ENCODE measurements at places on chromosomes 11 and 22.

DNA sequence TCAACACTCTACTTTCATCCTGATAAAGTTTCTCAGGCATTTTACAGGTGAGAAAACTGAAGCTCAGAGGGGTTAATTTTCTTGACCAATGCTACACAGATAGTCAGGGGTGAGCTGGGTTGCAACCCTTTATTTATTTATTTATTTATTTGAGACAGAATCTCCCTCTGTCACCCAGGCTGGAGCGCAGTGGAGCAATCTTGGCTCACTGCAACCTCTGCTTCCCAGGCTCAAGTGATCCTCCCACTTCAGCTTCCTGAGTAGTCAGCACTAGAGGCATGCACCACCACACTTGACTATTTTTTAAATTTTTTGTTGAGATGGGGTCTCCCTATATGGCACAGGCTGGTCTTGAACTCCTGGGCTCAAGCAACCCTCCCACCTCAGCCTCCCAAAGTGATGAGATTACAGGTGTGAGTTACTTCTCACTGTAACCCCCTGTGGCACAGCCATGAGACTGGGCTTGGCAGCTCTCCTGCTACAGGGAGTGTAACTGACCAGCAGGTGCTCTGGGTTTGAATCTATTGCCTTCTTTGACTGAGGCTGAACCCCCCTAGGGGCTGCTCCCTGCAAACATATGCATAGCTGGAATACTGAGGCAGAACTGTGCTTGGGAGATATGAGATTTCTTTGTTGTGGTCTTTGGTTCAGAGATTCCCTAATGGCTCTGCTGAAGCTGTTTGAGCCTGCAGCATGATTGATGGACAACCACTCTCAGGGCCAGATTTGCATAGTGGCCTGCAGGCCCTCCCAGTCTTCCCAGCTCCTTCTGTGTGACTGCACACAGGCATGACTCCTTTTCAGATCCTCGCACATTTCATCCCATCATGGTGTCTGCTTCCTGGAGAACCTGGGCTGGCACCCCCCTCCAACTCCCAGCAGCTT, 6.1 kb downstream of the C11orf96 start:
- DNase-seq: no peak

DNA sequence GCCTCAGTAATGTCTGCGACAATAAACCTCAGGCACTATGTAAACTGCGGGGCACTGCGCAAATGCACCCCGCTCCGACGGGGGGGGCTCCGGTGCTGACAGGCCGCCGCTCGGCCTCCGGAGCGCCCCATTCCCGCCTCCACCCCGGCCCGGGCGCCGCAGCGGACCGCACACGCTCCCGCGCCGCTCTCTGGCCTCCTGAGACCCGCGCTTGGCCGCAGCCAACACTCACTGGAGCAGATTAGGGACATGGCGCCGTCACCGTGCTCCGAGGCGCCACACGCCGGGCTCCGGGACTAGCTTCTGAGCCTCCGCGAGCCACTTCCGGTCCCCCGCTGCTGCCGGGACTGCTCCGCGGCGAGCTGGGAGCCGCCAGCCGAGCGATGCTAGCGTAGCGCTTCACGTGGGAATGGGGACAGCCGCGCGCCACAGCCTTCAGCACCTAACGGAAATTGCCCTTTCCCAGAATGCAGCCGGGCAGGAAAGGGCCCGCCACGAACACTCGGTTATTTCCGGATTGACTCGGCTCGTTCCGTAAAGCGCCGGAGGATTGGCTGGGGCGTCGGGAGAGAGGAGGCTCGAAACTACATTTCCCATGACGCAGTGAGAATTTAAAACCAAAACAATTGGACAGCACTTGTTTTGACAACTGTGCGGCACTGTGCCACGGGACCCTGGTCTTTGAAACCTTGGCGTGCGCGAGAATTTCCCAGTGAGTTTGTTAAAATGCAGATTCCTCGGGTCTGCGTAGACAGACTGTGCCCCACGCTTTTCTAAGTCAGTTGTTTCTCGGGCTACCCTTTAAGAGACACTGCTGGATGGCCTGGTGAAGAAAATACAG, at the start of gene PRPF19:
Gene PRPF19 (minus strand): TSS at position 454 of the 841 bp plus-strand sequence. CDS start 203 bp downstream, at position 251.
- peak; percentile 82 for DNase-seq

GRCh38 chr11:119796363-119797060, 67.5 kb upstream of the NECTIN1 start:
- DNase-seq: no peak

DNA sequence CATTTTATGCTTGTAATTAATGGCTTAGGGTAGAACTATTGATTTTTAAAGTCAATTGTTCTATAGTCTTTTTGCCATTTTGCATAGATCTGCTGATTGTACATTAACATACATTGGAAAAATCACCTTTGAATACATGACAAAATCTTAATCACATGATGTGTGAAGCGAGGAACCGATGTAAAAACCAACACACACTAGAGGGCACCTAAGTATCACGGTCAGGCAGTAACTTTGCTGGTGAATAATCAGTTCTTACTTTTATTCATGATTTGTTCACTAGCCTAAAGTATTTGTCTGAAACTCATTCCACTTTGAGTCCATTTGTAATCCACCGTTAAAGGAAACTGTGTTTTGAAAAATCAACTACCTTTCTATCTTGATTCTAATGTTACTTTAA, 28.2 kb downstream of the JHY start:
- no peak for DNase-seq

DNA sequence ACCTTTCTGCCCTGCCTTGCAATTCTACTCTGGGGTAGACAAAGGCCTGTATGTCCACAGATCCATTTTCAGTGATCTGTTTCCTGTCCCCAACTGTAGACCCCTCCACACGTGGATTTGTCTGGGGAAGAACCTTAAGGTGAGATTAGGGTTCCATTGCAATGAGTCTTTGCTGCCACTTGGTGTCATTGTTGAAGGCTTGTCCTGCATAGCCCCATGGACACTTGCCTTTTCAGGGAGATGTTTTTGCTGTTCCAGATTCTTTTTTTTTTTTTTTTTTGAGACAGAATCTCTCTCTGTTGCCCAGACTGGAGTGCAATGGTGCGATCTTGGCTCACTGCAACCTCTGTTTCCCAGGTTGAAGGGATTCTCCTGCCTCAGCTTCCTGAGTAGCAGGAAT, 21.8 kb downstream of the SERPING1 start:
- DNase-seq: no peak

DNA sequence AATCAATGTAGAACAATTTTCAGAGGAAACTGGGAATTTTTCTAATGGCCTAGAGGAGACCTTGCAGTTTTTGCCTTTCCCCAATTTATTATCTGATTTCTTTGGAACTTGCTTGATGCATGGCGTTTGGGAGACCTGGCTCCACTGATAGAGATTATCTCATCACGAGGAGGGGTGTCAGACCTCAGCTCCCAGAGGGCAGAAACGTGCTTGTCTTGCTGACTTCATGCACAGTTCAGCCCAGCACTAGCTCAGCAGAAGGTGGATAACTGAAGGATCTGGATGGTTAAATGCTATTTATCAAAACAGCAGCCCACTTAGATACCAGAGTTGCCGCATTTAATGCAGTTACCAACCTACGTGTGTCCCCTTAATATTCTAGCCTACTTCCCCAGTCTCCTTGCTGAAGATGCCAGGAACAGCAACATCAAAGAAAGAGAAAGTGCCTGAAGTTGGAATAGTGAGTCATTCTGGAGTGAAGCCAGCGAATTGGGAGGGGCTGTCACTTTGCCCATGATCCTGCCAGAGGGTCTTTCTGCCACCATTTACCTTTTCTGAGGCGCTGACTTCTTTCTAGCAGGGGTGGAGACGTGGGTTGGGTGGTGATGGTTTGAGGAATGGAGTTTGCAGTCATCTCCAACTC, 133.5 kb upstream of the CADM1 start:
- no peak for DNase-seq

DNA sequence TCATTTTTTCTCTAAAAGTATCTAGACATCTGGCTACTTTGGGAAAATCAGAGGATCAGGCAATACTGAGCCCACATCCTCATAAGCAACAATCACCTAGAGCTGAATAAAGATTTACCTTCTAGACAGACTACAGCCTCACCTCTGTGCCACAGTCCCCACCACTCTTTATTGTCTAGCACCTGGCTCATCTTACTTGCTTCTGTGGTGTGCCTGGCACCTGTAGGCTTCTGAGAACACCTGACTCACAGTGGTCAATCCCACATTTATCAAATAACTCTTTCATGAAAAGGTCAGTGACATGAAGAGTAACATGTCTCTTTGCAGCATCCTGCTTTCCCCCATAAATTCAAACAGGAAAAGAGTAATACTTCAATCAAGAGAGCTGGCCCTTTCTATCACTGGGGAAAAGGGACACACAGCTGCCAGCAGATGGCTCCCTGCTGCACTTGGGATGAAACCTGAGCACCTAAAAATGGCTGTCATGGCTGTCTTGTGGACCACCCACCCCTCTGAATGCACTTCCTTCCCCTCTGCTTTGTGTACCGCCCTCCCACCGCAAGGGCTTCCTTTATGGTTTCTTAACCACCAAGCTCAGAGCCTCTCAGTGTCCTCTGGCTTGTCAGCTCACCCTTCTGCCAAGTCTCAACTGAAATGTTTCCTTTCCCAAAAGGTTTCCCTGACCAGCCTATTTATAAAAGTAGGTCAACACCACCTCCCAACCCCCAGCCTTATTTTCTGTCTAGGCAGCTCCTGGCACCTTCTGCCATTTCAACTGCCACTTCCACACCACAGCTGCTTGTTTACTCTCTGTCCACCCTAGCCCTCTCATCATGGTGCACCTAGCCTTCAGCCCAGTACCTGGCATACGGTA, 9.3 kb downstream of the TFIP11 start:
- no peak for DNase-seq

Data from SIG-M5 (cell line).